Stimulated activated CD8-positive, alpha-beta memory T cell treated with anti-CD3 and anti-CD28 coated beads, Interleukin-4, amount 100 ng/mL, for 1 hour (primary cell): ENCODE measurements at places on chromosomes 7 and 10.

DNA sequence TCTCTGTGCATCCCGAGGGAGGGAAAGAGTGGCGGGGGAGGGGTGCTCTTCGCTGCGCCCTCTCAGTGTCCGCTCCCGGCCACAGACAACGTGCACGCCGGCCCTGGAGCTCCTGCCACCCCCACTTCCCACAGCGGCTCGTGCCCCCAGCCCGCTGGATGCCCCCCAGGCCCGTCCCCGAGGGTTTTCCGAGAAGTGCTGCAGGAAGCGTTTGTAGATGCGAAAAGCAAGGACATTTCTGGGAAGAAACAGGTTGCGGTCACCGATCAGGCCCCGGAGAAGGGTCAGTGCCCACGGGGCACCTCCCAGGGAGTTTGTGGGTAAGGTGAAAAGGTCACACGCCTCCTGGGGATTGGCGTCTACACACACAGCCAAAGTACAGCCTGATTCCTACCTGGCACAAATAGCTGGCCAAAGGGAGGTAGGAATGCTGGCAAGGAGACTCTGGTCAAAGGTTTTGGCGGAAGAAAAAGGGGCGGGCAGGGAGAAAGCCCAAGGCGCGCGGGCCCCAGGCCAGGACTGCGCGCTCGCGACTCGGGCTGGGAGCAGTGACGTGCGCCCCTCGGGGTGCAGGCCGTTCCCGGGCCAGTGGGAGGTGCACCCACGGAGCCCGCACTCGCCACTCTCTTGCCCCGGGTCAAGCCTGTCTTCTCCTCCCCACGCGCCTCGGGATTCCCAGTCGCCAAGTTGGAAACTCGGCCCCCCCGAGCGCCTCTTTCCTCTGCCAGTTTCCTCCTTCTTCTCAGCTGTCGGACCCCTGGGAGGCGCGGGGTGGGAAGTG lies 1.5 kb upstream of the NRP1 start:
- DNase-seq = no peak

DNA sequence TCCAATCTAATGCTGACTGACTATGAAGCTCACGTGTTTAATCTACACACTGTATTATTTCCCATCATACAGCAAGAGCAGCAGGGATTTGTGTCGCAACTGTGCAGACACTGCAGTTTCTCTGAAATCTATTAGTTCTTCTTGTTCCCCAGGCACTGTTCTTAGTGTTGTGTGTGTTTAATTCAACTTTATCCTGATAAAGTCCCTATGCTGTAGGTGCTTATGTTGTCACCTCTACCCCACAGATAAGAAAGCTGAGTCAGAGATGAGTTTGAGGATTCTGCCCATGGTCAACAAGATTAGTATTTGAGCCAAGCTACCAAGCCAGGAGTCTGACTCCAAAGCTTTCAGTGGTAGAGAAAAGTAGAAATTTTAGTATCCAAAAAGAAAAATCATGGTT lies 22.5 kb upstream of the EPHB6 start:
- no peak for DNase-seq

DNA sequence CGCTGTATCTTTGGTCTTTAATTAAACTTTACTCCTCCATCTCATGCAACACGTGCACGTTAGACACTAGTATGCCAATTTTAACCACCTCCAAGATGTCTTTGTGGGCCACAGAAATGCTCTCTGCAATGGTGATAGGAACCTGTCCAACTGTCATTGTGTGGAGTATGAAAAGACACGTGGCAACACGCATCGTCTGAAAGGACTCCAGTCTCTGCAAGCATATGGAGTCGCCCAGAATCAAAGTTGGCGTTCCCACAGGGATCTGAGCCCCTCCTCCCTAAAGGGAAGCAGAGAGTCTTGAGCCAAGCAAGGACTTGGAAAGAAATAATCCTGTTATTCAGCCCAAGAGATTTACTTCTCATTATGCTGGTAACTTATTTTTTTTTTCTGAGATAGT lies 301.1 kb downstream of the CALN1 start:
- DNase-seq = no peak

DNA sequence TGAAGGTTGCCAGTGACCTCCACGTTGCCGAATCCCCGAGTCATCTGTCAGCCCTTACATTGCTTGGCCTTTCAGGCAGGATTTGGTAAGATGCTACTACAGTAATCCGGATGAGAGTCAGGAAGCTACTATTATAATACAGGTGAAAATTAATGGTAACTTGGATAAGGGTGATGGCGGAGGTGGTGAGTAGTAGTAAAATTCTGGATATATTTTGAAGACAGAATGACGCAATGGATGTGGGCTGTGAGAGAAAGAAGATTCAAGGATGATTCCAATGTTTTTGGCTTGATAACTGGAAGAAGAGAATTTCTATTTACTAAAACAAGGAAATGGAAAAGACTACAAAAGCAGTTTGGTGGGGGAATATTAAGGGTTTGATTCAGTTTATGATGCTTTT lies 1.4 kb upstream of the DNAJB12 start:
- DNase-seq = no peak

DNA sequence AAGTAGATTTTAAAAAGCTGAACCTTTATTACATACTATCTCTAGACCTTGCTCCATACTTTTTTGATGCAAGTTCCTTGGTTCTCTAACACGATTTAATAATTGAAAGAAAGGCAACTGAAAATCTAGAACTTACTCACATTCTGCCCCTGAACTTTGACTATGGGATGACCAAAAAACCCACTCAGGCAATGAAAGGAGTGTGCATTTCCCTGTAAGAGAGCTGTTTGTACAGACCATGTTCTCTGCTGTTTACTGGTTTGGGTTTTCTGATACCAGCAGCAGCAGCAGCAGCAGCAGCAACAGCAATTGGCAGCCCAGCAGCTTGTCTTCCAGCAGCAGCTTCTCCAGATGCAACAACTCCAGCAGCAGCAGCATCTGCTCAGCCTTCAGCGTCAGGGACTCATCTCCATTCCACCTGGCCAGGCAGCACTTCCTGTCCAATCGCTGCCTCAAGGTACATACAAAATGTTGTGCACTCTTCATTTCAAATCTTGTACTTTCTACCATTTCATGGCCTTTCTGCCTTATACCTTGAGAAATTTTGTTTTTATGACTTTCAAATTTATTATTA lies 216.7 kb downstream of the FOXP2 start:
- no peak for DNase-seq

- no peak for DNase-seq
These were observed 4.0 kb upstream of the DIP2C start for GRCh38 chr10:693506-693905.

GRCh38 chr7:130856866-130857265 lies 122.9 kb upstream of the KLF14 start:
- DNase-seq = no peak

DNA sequence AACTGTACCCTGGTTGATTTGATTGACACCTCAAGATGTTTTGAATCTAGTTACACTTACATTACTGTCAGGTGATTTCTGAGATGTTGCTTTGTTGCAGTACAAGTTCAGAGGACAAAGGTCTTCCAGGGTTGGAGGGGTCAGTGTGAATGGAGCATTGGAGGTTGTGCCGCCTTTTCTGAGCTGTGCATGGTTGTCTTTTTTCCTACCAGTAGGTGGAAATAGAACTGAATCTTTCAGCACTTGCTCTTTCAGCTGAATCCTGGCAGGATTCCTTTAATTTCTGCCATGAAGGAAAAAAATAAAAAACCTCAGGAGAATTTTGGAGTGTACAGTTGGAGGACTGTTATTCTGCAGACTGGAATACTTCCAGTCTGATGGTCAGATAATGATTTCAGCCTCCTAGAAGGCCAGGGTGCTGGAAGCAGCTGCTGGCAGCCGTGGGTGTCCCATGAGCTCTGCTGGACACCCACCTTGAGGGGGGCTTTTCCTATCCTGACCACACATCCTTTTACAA lies 82.7 kb downstream of the PLCE1 start:
- DNase-seq = no peak

DNA sequence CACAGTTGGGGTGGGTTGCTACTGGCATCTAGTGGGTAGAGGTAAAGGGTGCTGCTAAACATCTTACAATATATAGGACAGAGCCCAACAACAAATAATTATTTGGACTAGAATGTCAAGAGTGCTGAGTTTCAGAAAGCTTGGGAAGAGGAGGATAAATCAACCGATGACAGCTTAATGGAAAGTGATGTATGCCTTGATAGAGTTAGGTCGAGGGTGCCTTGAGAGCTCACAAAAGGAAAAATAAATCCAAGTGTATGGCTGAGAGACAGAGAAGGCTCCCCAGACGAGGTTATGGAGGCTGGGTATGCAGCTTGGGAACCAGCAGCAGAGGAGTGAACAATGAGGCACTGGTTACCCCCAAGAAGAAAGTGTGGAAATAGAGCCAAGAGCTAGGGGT lies 211.1 kb downstream of the HDAC9 start:
- DNase-seq = no peak

DNA sequence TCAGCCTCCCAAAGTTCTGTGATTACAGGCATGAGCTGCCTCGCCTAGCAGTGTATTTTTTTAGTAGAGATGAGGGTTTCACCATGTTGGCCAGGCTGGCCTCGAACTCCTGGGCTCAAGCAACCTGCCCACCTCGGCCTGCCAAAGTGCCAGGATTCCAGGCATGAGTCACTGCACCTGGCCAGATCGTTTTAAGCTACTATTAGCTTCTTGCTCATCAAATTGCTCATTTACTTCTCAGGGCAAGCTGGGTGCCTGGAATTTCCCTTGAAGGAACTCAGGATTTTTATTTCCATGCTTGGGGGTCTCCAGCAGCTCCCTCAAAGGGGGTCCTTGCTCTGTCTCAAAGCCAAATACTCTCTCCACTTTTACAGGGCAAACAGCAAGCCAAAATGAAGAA lies 798.0 kb upstream of the AUTS2 start:
- no peak for DNase-seq

- peak; percentile 74 for DNase-seq
These were observed 6.3 kb upstream of the ZNF736 start for GRCh38 chr7:64307254-64308015.

DNA sequence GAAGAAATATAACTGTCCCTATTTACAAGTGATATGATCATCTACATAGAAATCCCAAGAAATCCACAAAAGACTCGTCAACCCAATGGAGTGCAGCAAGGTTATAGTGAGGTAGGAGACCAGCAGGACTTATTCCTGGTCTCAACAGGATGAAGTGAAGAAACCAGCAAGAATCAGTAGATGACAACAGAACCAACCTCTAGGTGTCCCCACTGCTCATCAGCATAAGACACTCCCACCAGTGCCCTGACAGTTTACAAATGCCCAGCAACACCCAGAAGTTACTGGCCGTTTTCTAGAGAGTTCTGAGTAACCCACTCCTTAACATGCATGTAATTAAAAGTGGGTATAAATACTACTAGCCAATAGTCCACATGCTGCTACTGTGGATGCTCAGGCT lies 470.5 kb upstream of the LRRTM3 start:
- DNase-seq = no peak

DNA sequence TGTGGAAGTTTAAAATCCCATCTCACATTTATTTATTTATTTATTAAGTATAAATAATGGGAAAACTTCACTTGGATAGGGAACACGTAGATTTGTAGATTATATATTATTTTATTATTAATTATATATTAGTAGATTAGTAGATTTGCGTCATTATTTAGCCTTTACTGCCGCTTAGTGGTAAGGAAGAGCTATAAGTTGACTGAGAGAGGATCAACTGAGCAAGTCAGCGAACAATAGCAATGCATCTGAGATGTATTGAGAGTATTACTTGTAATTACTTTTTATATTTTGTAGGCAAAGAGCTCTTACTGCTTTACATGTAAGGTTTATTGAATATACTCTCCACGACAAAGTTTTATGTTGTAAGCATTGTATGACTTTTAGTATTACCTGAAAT lies 244.5 kb upstream of the ANKRD30A start:
- no peak for DNase-seq

- DNase-seq = no peak
These were observed 46.0 kb downstream of the RNF133 start for GRCh38 chr7:122652876-122653275.

DNA sequence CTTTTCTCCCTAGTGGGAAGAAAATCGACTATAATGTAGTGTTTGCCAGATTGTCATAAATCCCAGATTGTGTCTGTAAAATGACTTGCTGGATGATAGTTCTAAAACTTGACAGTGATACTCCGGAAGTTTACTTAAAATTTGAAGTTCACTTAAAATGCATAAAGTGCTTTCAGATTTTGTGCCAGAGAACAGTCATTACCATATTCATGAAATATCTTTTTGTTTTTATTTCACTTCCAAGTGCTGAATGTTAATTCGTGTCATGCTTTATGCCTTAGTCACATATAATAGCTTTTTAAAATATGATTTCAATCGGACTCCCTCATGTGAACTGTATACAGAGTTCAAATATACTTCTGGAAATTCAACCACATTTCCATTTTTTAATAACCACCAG lies 30.4 kb downstream of the PRPF18 start:
- no peak for DNase-seq

GRCh38 chr7:130149281-130150139 lies 55.7 kb downstream of the TMEM209 start:
- no peak for DNase-seq

DNA sequence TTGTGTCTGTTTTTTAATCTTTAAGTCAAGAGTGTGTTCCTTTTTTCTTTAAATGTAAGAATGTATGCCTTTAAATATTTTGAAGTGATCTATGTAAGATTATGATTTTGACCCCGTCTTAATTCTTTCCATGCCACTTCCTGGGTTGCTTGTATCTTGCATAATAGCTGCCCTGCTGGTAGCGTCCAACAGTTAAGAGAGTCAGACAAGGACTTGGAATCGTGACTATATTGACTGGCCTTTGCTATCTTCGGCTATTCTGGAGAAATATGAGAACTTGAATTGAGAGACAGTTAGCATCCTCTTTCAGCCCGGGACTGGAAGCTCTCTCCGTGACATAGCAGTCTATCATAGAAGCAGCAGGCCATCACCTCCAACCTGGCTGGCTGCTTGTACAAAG lies 13.0 kb downstream of the NRP1 start:
- DNase-seq = no peak
